Posterior vena cava (tissue), 2 donors: ENCODE measurements at places on chromosomes 5 and 9. TPM values are rescaled to one million over a fixed set of nuclear protein-coding genes. Genes with fewer than 3 reads are reported as not detected.

Gene ORM2
- total RNA-seq, result not detected

Gene CTSV
- total RNA-seq, result not detected

Gene SPINK7
- not detected for total RNA-seq

Gene TRMT10B
- total RNA-seq, result 7.4 TPM

Gene PCDHGA2
- total RNA-seq, result 3.7 TPM

Gene INSL6
- total RNA-seq, result not detected

Gene HCN1
- not detected for total RNA-seq

Gene DDX4
- not detected for total RNA-seq

Gene SIGMAR1
- total RNA-seq, result 38.1 TPM

Gene SLC6A7
- total RNA-seq, result 0.14 TPM

Gene TLX3
- total RNA-seq, result not detected

Gene ISL1
- not detected for total RNA-seq

Gene HSPA5
- 218 TPM for total RNA-seq

Gene IL4
- not detected for total RNA-seq

Gene UBE2QL1
- 5.8 TPM for total RNA-seq

DNA sequence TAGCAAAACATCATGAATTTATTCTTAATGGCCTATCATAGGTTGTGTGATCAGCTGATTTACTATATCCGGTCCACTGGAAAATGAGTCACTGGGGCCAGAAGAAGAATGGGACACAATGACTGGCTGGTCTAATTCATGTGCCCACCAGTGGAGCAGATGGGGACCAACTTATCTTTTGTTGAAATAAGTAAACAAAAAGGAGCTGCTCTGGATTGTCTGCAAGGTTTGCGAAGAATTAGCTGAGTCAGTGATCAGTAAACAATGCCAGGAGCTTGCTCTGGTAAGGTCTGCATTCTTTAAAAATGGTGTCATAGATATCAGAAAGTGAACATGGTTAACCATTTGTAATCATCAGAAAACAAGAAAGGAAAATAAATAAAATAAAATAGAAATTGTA, 128.0 kb downstream of the RASEF start:
- no peak for DNase-seq

DNA sequence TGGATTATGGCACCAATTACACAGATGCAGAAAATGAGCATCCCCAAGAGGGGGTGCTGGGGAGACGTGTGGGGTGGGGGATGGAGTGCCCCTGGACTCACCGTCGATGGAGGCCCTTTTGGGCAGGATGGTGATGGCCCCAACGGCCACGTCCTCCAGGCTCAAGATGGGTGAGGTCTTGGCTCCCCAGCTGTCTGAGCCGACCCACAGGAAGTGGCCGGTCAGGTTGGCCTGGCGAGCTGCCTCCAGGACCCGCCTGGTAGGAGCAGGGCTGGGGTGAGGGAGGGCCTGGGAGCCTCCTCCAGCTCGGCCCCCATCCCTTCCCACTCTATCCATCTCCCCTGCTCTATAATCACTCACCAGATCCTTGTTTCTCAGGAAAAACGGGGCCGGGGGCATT, 4.6 kb downstream of the GRM6 start:
- peak; percentile 57 for DNase-seq

DNA sequence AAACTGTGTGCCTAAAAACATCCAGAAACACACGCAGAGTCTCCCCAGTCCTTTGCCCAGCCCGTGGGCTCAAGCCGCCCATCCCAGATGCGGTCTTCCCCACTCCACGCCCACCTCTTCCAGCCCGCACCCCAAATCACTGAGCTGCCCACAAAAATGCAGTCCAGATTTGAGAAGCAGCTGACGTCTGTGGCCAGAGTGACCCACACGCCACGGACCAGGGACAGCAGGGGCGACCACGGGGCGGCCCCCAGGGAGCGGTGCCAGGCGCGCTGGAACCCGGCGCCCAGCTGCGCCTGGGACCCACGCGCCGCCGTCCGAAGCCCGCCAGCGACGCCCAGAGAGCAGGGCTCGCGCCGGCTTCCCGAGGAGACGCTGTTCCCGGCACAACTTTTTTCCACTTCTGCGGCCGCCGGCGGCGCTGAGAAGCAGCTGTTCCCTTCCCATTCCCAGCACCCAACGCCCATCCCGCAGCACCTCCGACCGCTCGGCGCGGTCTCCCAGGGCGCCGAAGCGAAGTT, 674 bp downstream of the LHFPL2 start:
- DNase-seq, result peak; percentile 88

DNA sequence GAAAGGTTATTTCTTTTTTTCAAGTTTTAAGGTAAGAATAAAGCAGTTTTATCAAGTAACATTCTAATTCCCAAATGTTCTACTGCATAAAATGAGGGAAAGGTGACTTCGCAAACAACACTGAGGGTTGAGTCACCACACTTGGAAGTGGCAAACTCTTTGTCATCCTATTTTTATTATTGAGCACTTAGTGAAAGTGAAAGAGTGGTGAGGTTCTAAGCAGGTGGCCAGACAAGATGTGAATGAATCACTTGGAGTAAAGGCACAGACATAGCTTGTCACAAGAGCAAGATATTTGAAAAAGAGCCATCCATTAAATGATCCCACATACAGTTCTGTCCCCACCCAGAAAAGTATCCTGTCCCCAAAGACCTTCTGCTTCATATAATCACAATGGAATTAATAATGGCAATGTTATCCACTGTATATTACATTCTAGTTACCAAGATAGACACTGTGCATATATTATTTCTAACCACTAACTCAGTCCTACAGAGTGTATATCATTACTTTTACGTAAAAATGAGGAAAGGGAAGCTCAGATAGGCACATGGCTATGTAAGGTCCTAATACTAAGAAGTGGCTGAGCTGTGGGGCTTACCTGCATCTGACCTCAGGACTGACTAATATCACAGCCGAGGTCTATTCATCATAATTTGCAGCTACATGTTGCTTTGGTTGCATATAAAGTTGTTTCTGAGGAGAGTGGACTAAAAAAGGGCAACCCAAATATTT, 730.4 kb upstream of the MEF2C start:
- no peak for DNase-seq

DNA sequence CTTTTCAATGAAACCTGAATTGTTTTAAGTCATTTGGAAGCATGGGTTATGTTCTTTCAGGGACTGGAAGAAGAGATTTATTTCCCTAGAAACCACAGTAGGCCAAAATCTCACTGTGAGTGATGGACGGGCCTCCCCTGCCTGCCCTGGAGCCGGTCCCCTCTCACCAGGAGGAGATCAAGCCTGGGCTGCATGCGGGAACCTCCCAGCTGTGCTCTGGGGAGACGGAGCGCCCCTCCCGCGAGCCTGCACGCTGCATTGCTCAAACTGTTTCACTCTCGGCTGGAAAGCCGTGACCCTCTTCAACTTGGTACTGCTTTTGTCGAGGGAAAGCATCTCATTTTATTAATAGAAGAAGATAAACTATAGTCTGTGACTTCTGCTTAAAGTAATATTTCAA, 85.4 kb downstream of the IRX2 start:
- DNase-seq, result no peak

DNA sequence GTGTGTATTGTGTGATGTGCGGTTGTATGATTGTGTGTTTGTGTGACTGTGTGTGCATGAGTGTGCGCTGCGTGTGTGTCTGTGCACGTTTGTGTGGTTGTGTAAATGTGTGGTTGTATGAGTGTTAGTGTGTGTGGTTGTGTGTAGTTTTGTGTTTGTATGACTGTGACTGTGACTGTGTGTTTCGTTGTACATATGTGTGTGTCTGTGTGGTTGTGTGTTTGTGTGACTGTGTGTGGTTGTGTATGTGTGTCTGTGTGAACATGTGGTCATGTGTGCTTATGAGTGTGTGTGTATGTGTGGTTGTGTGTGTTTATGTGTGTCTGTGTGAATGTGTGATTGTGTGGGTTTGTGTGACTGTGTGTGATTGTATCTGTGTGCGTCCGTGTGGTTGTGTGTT, 197.8 kb downstream of the TTLL11 start:
- DNase-seq, result no peak

- DNase-seq, result no peak
These were observed 666.3 kb downstream of the DNAH5 start for GRCh38 chr5:13278148-13278547.

DNA sequence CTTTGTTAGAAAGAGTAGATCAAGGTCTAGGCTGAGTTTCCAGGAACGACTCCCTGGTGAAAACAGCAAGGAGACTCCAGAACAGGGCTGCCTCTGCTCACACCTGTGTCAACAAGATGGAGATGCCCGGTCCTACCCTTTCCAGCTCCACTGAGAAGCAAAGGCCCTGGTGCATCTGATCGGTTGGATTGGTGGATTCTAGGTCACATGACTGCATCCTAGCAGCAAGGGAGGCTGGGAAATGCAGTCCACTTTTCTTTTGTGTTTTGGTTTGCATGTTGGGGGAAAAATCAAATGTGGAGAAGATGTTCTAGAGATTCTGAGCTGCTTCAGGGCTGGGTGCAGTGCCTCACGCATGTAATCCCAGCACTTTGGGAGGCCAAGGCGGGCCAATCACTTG, 82.0 kb upstream of the TRIO start:
- DNase-seq, result no peak

GRCh38 chr9:95725045-95725444, 150.4 kb upstream of the ERCC6L2 start:
- DNase-seq, result no peak

GRCh38 chr9:21995006-21995665, 545 bp downstream of the CDKN2B-AS1 start:
- peak; percentile 94 for DNase-seq

GRCh38 chr9:113370806-113371325, 5.9 kb downstream of the HDHD3 start:
- no peak for DNase-seq

GRCh38 chr9:119367683-119368075, 1.6 kb downstream of the BRINP1 start:
- no peak for DNase-seq

GRCh38 chr5:135606431-135606830, 27.6 kb upstream of the CXCL14 start:
- DNase-seq, result no peak

GRCh38 chr9:137678202-137678601, 59.4 kb downstream of the EHMT1 start:
- no peak for DNase-seq

DNA sequence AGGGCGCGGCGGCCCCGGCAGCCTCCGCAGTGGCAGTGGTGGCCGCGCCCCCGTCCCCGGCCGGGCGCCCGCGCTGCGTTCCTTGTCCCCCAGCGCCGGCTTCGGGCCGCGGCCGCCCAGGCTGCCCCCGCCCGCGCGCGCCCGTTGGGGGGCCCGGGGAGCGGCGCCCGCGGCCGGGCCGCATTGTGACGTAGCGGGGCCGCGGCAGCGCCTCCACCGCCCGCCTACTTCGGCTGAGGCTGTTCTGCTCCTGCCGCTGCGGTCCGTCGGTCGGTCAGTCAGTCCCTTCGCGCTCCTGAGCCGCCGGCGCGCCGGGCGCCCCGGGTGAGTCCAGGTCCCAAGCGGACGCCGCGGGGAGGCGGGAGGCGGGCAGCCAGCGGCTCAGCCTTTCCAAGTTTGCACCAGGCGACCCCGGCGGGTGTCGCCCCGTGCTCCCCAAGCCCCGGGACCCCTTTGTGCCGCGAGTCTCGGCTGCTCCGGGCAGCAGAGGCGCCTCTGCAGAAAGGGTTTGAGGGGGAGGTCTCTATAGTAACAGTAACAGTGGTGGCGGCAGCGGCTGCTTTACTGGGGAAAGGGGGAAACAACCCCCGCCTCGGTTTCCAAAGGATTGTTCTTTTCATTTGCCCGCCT, at the start of gene SNCAIP:
SNCAIP (plus strand) TSS at position 277 of the 630 bp plus-strand sequence. CDS start 78,898 bp downstream, outside the sequence.
- peak; percentile 83 for DNase-seq

GRCh38 chr5:150517272-150518152, 9.6 kb downstream of the NDST1 start:
- peak; percentile 88 for DNase-seq

GRCh38 chr5:137727623-137728022, 8.3 kb downstream of the KLHL3 start:
- no peak for DNase-seq

DNA sequence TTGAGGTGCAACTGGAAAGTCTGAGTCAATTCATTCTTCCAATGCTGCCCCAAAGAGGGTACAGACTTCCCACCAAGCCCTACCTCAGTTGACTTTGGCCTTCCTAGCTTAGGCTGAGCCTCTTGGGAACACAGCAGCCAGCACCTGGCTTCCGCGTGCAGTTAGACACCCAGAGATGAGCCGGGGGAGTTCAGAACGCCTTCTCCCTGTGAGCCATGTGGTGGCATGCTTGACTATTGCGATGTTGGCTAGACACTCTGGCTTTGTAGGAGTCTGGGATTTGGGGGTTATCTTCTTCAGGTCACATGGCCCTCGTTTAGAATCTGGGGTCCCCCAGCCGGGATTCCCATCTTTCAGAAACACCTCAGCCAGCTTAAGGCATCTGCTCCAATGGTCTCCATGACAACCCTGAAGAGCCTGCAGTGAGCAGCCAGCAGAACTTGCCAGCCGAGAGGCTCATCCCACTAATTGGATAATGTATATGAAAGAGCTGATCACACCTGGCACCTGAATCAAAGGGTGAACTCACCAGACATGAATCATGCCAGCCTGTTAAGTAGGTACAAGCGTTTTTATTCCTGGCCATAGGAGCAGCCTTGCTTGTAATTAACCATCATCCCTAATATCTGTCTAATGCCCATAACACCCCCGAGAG, 167.5 kb downstream of the SYK start:
- DNase-seq, result no peak

DNA sequence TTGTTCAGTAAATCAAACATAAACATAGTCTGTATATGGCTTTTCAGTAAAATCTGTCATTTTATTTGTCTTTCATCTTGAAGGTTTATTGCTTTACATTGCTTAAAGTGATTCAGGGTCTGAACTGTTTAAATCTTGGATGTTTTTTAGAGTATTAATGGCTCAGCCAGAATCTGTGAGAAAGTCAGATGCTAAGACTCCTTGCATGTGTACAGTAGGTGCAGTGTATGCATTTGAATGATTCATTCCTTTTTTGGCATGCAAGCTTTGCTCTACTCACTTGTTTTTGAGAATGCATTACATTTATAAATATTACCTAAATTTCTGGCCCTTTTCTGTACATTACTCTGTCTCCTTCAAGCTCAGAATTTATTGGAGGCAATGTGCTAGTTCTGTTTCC, 271.0 kb upstream of the RIOK2 start:
- no peak for DNase-seq

- no peak for DNase-seq
These were observed 63.5 kb upstream of the RAD23B start for GRCh38 chr9:107219486-107220077.

DNA sequence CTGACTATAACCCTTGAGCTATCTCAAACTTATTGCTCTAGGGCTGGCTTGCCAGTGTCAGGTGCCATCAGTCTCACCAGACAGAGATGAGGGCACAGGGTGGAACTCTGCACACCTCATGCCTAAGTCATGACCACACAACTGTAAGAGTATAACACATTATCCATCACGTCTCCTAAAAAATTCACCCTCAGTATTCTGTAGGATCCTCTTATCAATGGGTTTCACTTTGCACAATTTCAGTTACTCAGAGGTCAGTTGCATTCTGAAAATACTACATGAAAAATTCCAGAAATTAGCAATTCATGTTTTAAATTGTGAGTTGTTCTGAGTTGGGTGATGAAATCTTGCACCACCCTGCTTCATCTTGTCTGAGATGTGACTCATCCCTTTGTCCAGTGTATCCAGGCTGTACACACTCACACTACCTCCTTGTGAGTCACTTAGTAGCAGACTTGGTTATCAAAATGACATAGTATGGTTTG, 690.9 kb upstream of the CDH18 start:
- no peak for DNase-seq
